Stimulated activated CD4-positive, alpha-beta T cell treated with anti-CD3 and anti-CD28 coated beads, Interleukin-12 subunit alpha, Interleukin-12 subunit beta, amount 100 ng/mL, for 4 hours (primary cell): ENCODE measurements at places on chromosomes 12 and 14.

- DNase-seq = no peak
These were observed 10.0 kb upstream of the CDC42BPB start for GRCh38 chr14:103067231-103067954.

DNA sequence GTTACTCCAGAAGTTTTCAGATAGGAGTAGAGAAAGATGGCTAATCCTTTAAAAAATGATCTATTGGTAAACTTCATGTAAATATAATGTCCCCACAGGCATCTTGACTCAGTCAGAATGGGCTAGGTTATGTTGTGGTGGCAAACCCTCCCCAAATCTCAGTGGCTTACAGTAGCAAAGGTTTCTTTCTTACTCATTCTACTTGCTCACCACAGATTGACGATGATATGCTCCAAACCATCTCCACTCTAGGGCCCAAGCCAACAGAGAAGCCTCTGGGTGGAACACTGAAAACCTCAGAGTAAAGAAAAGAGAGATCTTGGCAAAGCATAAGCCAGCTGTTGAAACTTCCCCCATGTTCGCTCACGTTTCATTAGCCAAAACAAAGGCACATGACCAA, 146.4 kb downstream of the EMP1 start:
- DNase-seq = no peak

GRCh38 chr14:45716572-45716971, 463.6 kb upstream of the MIS18BP1 start:
- no peak for DNase-seq

DNA sequence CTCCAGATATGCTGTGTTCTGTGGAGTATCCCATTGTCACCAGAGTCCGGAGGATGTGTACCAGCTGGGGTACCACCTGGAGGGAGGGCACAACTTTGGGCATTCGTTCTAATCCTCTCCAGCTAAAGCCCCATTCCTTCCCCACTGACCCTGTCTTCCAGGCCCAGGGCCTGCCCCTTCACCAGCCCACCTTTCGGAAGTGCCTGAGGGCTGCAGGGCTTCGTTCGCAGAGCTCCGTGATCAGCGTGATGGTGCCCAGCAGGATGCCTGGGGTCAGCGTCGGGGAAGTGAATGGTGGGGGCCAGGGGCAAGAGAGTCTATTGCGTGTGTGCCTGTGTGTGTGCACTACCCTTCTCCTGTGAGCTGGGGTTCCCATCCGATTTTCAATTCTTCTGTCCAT, 2.0 kb downstream of the AP1G2 start:
- no peak for DNase-seq

DNA sequence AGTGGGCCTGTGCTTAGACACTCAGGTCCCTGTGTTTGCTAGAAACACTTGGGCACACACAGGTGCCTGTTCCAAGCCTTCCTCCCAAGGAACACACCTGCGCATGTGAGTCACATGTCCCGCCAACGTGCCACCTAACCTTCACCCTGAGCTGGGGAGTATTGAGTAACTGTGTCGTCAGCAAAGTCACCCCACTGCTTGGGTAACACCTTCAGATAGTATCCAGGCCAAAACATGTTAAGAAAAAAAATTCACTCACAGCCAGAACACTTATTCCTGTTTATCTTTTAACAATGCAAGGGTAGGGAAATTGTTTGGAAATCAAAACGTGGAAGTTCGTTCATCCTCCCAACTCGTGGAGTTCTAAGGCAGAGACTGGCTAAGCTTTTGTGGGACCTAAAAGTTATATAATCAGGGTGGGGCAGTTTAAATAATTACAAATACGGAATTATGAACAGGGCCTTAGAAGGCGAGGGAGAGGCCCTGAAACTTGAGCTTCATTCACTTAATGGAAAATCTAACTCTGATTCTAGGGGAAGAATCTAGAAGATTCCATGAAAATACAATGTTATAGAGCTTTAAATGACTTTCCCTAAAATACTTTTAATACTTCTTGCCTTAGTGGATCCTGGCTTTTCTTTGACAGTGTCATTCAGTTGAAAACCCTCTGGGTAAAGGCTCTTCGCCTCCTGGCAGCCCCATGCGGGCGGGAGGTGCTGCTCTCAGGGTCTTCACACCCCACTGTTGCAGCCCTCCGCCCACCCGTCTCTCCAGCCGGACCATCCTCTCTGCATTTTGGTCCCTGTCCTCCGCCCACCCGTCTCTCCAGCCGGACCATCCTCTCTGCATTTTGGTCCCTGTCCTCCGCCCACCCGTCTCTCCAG, 30.3 kb upstream of the ADIPOR2 start:
- DNase-seq = peak; percentile 22

- no peak for DNase-seq
These were observed 46.2 kb upstream of the GRIP1 start for GRCh38 chr12:66725031-66725430.

GRCh38 chr14:27623782-27624181, 1025.9 kb upstream of the NOVA1 start:
- no peak for DNase-seq

GRCh38 chr12:7629465-7629864, 36.2 kb downstream of the APOBEC1 start:
- no peak for DNase-seq

DNA sequence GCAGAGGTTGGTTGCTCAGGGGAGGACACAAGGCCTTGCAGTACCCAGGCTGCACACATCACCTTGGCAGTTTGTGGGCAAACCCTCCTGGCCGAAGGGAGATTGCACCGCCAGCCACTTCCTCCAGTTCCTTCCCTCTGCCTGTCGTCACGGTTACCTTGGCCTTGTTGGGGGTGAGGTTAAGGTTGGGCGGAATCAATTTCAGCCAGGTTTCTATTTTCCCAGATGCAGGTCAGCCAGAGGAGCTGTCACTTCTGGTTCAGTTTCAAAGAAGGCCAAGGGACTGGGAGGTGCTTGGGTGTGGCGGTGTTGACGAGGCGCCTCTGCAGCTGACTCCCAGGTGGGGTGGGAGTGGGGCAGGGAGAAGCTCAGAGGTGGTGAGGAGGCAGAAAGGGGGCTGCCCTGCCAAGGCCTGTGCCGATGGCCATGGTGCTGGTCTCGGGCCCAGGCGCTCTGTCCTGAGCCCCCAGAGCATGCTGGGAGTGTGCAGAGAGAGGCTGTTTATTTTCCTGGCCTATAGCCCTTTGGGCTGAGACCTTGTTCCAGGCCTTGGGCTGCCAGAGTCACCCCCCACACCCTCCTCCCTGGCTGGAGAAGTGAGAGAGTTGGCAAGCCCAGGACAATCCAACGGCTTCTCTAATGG, 31.4 kb downstream of the JDP2 start:
- no peak for DNase-seq

DNA sequence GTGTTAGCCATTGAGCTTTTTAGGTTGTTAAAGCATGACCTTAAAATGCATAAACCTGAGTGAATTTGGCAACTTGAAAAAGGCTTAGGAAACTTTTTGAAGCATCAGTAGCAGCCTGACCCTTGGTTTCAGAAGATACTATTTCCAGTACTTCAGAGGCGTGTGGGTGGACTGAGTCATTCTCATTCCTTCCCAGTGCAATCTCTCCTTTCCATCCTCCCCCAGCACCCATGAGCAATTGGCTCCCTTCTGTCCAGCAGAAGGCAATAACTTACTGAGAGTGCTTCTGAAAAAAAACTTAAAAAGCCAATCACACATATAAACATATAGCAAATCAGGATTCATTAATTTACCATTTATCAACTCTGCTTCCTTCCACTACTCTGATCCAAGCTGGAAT, 299.3 kb upstream of the STXBP6 start:
- no peak for DNase-seq

DNA sequence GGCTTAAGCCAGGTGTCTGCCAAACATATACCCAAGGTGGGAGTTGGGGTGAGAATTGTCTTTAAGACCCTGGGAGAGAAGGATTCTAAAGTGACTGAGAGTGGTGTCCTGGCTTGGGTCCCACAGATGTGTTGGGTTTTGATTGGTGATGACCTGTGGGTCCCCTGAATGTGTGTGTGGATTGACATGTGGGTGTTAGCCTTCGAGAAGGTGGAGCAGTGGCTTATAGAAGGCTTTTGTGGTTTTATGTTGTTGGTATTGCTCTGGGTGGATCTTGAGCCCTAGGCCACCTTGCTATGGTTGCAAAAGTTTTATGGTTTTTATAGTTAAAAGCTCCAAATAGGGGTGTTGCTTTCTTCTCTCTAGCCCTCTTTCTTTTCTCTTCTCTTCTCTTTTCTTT, 29.7 kb downstream of the PLEKHG3 start:
- DNase-seq = no peak

GRCh38 chr14:63659726-63660125, 18.1 kb upstream of the WDR89 start:
- no peak for DNase-seq

GRCh38 chr12:50597200-50598195, 92.7 kb downstream of the DIP2B start:
- DNase-seq = peak; percentile 41

GRCh38 chr14:74578479-74578878, 33.6 kb downstream of the LTBP2 start:
- DNase-seq = no peak

DNA sequence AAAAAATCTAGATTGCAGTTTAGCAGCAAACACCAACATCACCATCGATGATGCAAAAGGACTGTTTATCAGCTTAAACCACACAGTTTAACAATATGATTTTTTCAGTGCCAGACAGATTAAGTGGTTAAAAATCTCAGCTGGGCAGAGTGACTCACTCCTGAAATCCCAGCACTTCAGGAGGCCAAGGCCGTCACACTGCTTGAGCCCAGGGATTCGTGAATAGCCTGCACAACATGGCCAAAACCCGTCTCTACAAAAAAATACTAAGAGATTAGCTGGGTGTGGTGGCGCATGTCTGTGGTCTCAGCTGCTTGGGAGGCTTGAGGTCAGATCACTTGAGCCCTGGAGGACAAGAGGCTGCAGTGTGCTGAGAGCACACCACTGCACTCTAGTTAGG, 8.9 kb downstream of the RSRC2 start:
- no peak for DNase-seq

DNA sequence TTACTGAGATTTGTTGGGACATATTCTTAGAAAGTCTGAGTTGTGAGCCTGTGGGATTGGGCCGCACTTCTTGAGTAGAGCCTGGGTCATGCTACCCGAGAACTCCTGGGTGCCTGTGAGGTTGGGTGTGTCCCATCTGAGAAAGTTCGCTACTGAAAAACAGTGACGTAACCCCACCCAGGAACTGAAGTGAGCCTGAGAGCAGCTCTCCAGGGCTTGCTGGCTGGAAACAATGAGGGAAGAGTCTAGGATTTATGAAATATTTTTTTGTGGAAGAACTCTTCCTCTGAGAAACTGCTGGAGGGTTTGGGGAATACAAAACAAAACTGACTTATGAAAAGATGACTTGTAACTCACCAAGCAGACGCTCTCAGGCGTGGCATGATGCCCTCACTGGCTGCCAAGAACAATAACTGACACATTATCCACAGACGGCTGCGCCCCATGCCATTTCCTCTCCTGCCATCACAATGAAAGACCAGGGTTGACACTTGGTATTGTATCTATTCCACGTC, 69.2 kb downstream of the RASSF3 start:
- peak; percentile 33 for DNase-seq

DNA sequence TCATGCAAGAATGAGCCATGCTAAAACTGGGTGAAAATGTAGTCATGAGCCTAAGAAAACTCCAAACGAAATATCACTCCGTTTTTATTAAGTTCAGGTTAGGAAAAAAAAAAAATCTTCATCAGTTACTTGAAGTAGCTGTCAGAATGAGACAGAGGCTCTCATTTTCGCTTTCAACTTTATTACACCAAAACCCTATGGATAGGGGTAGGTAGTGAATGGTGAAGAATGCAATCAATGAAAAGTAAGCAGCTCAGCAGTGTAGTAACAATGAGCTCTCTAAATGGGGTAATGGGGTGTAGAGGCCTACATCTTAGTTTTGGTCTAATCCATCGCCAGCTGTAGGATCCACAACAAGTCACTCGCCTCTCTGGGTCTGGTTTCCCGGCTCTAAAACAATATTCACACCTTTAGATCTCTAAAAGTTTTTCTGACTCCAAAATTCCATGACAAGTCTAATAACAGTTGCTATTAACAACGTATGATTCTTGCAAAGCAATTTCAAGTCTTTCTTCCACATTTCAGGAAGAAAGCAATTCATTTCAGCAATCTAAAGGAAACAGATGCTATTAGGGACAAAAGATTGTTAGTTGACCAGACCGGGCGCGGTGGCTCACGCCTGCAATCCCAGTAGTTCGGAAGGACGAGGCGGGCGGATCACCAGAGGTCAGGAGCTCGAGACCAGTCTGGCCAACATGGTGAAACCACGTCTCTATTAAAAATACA, 1.7 kb downstream of the BTBD7 start:
- DNase-seq = no peak

DNA sequence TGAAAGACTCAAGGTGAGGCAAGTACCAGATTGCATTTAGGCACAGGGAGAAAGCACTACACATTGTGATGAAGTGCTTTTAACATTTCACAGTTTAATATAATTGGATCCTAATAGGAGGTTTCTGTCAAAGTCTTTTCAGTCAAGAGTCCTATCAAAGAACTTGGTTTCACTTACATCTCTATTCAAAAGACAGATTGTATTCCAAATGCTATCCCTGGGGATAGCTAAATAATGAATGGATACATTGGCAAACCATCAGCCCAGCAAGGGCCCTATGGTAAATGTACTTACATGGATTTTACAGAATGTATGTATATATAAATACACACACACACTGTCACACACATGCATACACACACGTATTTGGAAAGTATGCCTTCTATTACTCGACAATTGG, 655.5 kb upstream of the FLRT2 start:
- no peak for DNase-seq

DNA sequence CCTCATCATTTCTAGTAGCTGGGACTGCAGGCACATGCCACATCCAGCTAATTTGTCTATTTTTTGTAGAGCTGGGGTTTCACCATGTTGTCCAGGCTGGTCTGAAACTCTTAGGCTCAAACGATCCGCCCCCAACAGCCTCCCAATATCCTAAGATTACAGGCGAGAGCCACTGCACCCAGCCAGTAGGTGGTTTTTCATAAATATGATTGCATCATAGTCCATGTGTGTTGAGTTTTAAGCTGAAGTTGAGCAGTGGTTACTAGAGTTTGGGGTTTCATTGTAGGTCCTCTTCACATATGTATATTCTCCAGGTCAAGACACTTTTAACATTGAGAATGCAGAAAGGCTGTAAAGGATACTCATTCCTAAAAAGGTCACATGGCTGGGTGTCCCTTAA, 13.1 kb upstream of the TNS2 start:
- DNase-seq = no peak

- no peak for DNase-seq
These were observed 257.3 kb downstream of the GRIN2B start for GRCh38 chr12:13724136-13724535.

DNA sequence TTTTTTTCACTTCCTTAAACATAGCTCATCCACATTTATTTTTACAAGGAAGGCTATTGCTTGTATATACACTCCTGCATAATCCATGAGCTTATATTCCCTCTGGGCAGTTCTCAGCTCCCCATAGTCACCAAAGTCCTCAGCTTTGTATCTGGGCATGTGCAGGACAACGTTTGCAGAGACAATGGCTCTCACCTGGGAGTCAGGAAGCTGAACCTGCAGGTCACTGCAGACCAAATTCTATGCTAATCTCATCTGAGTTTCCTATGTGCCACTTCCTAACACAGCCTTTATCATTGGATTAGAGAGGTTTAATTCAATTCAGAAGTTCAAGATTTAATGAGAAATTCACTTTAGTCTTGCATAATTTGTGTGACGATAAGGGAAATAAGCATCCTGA, 131.5 kb downstream of the KCNK10 start:
- no peak for DNase-seq
